Activated naive CD4-positive, alpha-beta T cell treated with anti-CD3 and anti-CD28 coated beads for 36 hours (primary cell): ENCODE measurements at places on chromosomes 12 and 14.

DNA sequence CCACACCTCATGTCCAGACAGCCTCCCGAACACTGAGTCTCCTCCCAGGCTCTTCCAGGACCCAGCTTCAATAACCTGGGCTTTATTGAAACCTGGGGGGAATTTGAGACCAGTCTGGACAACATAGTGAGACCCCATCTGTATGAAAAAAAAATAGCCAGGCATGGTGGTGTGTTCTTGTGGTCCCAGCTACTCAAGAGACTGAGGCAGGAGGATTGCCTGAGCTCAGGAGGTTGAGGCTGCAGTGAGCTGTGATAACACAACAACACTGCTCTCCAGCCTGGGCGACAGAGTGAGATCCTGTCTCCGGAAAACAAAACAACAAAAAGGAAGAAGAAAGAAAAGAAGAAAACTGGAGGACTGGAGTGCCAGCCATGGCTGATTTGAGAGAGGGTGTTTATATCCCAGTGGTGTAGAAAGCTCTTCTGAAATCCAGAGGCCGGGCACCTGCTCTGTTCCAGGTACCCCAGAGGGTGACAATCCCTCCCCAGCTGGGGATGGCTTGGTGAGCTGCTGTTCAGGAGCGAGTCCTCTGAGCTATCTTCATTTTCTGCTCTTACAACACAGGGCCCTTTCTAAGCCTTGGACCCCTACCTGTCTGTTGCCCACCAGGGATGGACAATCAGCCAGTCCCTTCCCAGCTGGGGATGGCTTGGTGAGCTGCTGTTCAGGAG, 6.0 kb upstream of the PGF start:
- no peaks in the 10 kb centered on the region for H3K4me1 ChIP-seq
- H3K27me3 ChIP-seq = peaks cover 5% of the 10 kb centered on the region
- no peaks in the 10 kb centered on the region for H3K36me3 ChIP-seq
- H3K4me3 ChIP-seq = no peak overlapping the region

DNA sequence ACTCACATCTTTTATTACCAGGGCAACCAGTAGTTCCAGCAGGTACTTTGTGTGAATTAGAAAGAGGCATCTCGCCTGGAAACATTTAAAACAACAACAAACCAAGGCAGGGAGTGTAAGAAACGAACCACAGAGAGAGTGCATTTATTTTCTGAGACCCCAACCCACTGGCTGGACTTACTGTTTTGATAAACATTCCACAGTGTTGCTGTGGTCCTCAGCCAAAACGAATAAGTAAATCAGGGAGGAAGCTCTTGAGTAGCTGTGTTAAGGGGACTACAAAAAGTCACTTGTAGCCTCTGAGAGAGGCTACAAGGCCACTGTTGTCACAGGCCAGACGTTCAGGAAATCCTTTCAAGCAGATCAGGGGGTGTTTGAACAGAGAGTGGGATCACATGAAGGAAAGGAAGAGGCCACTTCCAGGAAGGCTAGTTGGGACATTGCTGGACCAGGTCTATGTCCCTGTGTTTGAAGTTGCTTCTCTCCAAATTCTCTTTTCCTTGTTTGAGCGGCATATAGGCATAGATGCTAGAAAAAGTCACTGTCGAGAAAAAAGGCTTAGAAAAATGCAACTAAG, 33.8 kb downstream of the DMAC2L start:
- no peak overlapping the region for H3K4me3 ChIP-seq
- H3K36me3 ChIP-seq = no peaks in the 10 kb centered on the region
- no peak overlapping the region for H3K27ac ChIP-seq
- no peak for DNase-seq
- H3K27me3 ChIP-seq = no peaks in the 10 kb centered on the region
- peaks cover 26% of the 10 kb centered on the region for H3K4me1 ChIP-seq

DNA sequence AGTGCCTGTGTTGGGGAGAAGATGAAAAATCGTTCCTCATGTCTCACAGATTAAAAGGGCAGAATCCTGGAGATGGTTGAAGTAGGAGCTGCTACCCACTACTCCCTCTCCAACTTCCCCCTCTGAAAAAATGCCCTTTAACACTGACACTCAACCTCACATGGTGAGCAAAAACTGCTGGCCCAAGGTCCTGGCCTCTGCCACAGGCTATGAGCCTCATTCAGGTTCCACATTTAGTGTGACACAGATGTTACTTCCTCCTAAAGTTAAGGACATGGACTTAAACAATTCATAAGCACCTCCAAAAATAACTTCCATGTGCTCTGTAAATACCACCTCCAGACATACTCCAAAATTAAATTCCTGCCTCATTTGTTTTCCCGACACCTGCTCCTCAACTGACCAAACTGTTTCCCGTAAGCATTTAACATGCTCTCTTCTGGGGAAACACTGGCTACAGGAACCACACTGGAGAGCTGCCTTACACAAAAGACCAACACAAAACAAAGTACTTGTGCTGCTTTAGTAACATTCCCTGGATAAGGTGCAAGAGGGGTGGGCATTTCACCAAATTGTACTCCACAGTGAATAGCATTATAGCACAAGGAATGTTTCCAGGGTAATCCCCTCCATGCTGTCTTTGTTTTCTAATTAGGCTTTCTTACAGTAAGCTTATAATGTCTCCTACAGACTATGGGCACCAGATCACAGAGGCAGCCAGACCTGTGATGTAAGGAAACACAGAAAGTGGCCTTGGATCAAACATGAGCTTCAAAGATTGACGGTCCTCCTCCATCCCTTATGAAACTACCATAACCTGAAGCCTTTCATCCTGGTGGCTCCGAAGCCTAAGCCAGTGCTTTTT, 57.0 kb downstream of the PHLDA1 start:
- no peak overlapping the region for H3K27ac ChIP-seq
- H3K27me3 ChIP-seq = no peaks in the 10 kb centered on the region
- no peak for DNase-seq
- H3K4me1 ChIP-seq = peaks cover 64% of the 10 kb centered on the region
- no peak overlapping the region for H3K4me3 ChIP-seq

- no peak overlapping the region for H3K4me3 ChIP-seq
- H3K27me3 ChIP-seq = no peaks in the 10 kb centered on the region
- no peak for DNase-seq
- no peak overlapping the region for H3K27ac ChIP-seq
Observed at GRCh38 chr12:19304149-19304750, 135.0 kb upstream of the AEBP2 start.

DNA sequence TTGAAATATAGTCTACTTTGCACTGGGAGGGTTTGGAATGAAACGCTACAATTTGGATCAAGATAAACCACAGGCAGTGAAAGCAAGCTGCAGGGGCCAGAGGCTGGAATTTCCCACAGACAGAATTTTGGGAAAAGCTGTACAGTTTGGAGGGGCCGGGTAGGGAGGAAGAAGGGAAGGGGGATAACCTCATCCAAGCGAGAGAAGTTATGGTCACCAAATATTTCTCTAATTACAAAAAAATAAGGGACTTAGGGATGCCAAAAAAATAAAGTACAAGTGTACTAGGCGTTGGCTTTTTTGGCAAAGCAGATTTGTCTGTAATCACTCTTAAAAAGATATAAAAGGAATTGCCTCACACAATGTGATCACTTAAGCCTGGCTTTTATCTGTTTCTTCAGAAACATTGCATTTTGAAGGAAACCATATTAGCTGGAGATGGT, 31.2 kb upstream of the ADGRD1 start:
- H3K27ac ChIP-seq = no peak overlapping the region
- no peaks in the 10 kb centered on the region for H3K36me3 ChIP-seq
- no peaks in the 10 kb centered on the region for H3K4me1 ChIP-seq
- H3K4me3 ChIP-seq = no peak overlapping the region

DNA sequence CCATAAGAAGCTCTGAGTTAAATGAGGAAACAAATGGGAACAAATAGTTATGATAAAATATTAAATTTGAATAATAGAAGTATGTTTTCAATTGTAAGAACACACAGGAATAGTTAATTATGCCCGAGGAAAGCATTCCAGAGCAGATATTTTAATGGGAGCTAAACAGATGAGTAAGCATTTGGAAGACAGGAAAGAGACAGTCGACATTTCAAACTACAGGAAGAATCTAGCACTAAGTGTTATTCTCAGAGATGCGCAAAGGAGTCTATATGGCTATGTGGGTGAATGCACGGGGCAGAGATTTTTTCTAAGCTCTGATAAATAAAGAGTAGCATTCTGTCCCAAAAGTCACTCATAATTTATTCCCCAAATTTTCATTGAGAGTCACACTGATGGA, 64.5 kb upstream of the SSTR1 start:
- no peak overlapping the region for H3K4me3 ChIP-seq
- H3K27me3 ChIP-seq = no peaks in the 10 kb centered on the region
- H3K36me3 ChIP-seq = no peaks in the 10 kb centered on the region
- peaks cover 7% of the 10 kb centered on the region for H3K4me1 ChIP-seq

DNA sequence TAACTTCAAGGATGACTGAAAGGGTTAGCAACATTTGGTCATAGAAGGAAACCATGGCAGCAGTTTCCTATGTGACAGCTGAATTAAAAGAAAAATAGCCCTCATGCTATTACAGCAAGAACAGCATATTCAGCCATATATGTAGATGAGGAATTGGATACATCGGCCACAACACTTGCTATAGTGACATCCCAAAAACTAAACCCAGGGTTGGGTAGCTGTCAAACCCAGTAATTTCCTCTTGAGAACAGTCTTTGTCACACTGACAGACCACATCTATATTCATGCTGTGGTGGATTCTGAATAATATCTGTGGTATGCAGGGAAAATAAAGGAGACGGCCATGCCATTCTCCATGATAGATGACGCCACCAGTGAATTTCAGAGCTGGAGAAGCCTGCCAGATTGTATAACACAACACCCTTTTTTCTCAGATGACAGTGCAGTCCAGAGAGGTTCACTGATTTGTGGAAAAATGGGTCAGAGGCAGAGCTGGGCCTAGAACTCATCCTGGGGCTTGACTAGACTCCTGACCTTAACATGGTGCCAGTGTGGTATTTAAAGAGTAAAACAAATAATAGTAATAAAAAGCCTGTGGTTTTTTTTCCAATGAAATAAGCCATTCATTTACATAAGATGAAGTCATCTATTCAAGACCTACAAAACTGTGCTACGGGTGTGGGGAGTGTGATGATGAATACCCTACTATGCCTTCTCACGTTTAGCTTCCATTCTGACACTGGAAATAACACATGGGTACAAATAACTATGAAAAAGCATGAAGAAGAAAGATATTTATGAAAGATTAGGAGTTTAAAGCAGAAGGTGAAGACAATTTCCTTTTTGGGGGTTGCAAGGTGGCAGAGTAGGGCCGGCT, 32.3 kb downstream of the EFCAB11 start:
- no peaks in the 10 kb centered on the region for H3K4me1 ChIP-seq
- no peak overlapping the region for H3K4me3 ChIP-seq
- no peaks in the 10 kb centered on the region for H3K36me3 ChIP-seq
- no peak for DNase-seq
- no peaks in the 10 kb centered on the region for H3K27me3 ChIP-seq

- H3K4me3 ChIP-seq = no peak overlapping the region
- DNase-seq = no peak
- no peaks in the 10 kb centered on the region for H3K4me1 ChIP-seq
- no peak overlapping the region for H3K27ac ChIP-seq
- peaks cover 5% of the 10 kb centered on the region for H3K27me3 ChIP-seq
- H3K36me3 ChIP-seq = no peaks in the 10 kb centered on the region
Observed at GRCh38 chr12:39095636-39096330, 190.4 kb upstream of the CPNE8 start.

DNA sequence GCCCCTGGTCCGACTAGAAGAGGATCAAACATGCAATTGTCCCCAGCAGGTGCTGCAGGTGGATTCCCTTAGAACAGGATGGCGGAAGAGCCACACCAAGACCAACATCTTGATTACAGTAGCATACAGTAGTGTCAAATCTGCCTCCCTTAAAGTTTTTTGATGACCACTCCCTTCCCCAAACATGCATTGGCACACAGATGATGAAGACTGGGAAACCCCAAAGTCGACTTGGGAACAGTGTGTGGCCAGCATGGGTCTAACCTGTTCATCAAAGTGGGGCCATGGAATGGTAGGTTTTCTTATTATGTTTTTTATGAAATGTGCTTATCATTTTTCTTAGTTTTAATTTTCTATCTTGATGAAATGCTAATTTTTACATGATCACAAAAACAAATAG, 8.8 kb downstream of the PLXNC1 start:
- H3K4me1 ChIP-seq = peaks cover 14% of the 10 kb centered on the region
- no peaks in the 10 kb centered on the region for H3K36me3 ChIP-seq
- no peak for DNase-seq
- H3K27ac ChIP-seq = no peak overlapping the region
- no peak overlapping the region for H3K4me3 ChIP-seq

DNA sequence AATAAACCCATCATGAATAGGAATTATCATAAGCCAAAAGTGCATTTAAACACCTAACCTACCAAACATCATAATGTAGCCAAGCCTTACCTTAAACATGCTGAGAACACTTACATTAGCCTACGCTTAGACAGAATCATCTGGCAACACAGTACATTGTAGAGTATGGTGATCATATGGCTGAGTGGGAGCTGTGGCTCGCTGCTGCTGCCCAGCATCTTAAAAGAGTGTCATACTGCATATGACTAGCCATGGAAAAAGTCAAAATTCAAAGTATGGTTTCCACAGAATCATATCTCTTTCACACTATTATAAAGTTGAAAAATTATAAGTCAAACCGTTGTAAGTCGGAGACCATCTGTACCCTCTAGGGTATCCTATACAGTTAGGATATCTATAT, 32.0 kb upstream of the PRPF39 start:
- no peak overlapping the region for H3K27ac ChIP-seq
- H3K4me3 ChIP-seq = no peak overlapping the region
- no peaks in the 10 kb centered on the region for H3K4me1 ChIP-seq

DNA sequence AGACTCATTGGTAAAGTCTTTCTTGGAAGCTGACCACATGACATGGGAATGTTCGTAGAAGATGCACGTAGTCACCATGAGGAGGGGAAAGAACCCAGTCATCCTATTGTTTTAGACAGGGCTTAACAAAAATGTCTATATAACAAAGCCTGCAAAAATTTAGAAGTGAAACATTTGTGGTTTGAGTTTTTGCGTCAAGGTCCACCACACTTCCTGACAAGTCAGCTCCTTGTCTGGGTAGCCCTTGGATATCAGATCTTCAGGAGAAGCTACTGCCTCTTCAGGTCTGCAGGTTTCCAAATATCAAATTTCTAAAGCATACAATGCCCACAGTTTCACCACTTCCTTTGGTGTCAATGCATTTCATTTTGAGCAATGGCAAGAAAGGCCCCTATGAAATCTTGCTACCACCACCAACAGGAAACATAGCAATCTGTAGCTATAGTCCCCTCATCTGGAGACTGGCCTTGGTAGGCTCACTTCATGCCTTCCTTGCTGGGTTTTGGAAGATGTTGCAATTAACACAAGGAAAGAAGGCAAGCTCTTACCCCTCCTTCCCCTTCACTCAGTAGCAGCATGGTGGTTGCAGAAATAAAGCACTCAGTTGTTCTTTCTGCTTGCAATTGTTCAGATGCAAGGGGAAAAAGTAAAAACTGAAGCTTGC, 235.2 kb downstream of the PCNX1 start:
- peak overlapping the region; percentile 5 for H3K27ac ChIP-seq
- no peaks in the 10 kb centered on the region for H3K27me3 ChIP-seq
- no peaks in the 10 kb centered on the region for H3K36me3 ChIP-seq
- H3K4me3 ChIP-seq = no peak overlapping the region
- no peak for DNase-seq

DNA sequence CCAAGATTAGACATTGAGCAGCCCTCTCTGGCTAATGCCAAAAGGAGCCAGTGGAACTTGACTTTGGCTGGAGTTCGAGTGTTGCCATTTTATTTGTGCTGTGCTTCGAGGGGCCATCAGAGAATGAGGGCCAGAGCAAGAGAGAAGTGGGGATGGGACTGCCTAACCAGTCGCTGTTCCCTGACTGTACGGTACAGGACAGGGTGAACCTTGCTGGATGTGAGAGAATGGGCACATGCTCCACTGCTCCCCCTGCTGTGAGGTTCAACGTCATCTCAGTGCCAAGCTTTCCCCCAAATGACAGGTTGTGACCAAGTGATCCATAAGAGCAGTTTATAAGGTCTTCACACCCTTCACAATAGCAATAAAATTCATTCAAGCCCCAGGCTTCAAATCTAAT, 55.1 kb upstream of the BCL11B start:
- no peaks in the 10 kb centered on the region for H3K36me3 ChIP-seq
- no peaks in the 10 kb centered on the region for H3K4me1 ChIP-seq
- DNase-seq = no peak
- no peaks in the 10 kb centered on the region for H3K27me3 ChIP-seq
